Stimulated activated CD8-positive, alpha-beta memory T cell treated with anti-CD3 and anti-CD28 coated beads, Interleukin-7, amount 100 ng/mL, for 1 hour (primary cell): ENCODE measurements at places on chromosomes 2 and 18.

DNA sequence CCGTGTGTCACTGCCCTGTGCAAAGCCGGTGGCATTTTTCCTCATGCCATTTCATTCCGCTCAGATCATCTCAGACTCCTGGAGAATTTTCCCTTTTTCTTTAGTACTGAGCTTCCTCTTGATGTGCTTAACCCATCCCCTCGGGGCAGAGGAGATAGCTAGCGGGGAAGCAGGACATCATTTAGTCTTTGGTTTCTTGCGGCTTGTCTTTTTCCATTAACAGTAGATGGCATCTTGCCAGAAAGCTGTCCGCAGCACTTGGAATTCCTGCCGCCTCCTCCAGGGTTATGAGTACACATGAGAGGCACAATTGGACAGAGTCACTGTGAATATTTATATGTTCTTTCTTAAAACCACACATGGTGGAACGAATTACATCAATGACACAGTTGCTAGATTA lies 226.6 kb downstream of the ALPK2 start:
- DNase-seq = no peak

- DNase-seq = no peak
Measured at GRCh38 chr2:30717081-30717650, 90.1 kb downstream of the CAPN13 start.

GRCh38 chr2:86831537-86831936 lies 30.1 kb downstream of the CD8B start:
- no peak for DNase-seq

- DNase-seq = no peak
Measured at GRCh38 chr2:191571163-191571769, 106.7 kb upstream of the NABP1 start.
